Cerebellar nuclear complex (tissue), 1 donor: ENCODE measurements at places on chromosomes 5 and 9.

DNA sequence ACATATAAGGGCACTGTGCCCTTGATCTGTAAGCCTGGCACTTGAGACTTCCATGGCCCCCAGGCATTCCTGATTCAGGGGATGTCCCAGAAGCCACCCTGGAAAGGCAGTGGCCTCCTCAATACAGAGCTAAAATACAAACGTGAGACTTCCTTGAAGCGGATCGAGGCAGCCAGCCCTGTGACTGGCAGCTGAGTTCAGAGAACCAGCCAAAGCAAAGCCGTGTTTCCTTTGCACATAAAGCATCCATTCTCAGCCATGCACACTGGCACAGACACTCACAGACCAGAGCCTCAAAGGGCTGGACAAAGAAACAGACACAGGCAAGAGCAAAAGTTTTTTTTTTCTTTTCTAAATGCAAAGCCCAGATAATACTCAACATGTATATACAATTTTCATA, 18.8 kb upstream of the CPEB4 start:
- DNase-seq, result no peak

DNA sequence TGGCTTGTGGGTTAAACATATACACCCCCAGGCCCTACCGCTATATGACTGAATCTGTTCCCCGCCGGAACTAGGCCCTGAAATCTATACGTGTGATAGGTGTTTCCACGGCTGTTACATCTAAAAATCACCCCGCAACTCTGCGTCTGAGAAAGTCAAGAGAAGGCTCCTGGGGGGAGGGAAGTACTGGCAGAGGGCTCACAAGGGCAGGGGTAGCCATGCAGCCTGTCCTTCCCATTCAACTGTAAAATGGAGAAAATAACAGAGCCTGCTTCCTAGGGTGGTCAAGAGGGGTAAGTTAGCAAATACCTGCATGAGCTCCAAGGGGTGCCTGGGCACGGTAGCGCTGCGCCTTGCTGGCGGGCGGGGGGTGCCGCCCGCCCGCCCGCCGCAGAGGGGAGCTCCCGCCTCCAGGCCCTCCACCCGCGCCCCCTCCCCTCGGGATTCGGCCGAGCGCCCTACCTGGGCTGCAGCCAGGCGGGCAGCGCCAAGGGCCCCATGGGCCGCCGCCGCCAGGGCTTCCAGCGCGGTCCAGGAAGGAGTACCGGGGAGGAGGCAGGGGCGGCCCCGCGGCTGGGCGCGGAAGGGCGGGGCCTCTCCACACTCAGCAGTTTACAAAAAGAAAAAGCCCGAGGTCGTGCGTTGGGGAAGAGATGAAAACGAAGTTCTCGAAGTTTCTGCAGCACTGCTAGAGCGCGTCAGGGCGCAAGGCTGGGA, at the start of gene HACD4:
Gene HACD4, minus strand, starts transcription at position 550 of the 717 bp plus-strand sequence. Its CDS starts 50 bp downstream, at position 500.
- no peak for DNase-seq

GRCh38 chr5:37514946-37515345, 135.8 kb downstream of the WDR70 start:
- no peak for DNase-seq

DNA sequence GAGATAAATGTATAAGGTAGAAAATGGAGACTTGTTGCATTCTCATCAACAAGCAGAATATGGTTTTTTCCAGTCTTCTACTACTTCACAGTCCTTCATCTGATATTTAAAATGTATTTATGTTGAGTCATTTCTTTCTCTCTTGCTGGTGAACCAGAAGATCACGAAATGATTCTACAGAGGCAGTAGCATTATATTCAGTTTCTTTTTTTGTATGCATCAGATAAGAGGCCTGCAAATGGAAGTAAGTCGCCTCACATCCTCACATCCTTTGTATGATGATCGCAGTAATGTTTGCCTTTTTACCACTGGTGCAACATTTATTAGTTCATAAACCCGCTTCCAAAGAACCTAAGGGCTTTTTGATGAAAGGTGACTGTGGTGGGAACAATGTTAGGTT, 22.1 kb upstream of the IL13 start:
- no peak for DNase-seq

GRCh38 chr9:135045928-135046738, 41.3 kb upstream of the OLFM1 start:
- DNase-seq, result no peak

- no peak for DNase-seq
Observed at GRCh38 chr5:99331061-99331460, 402.3 kb upstream of the CHD1 start.

GRCh38 chr9:87405677-87406542, 91.8 kb upstream of the DAPK1 start:
- no peak for DNase-seq

DNA sequence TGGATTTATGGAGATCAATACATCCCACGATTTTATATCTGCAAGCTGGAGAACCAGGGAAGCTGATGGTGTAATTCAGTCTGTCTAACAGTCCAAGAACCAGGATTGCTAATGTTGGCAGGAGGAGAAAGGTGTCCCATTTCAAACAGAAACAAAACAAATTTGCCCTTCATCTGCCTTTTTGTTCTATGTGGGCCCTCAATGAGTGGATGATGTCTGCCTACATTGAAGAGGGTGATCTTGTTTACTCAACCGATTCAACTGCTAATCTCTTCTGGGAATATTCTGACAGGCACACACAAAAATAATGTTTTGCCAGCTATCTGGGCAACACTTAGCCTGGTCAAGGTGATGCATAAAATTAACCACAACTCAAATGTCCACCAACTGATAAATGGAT, 65.1 kb upstream of the IL33 start:
- no peak for DNase-seq

GRCh38 chr5:138725818-138726416, 27.3 kb upstream of the CTNNA1 start:
- no peak for DNase-seq

GRCh38 chr9:112493393-112494137, 6.9 kb downstream of the KIAA1958 start:
- DNase-seq, result no peak

- DNase-seq, result no peak
Observed at GRCh38 chr5:95741458-95741857, 10.3 kb downstream of the RHOBTB3 start.

DNA sequence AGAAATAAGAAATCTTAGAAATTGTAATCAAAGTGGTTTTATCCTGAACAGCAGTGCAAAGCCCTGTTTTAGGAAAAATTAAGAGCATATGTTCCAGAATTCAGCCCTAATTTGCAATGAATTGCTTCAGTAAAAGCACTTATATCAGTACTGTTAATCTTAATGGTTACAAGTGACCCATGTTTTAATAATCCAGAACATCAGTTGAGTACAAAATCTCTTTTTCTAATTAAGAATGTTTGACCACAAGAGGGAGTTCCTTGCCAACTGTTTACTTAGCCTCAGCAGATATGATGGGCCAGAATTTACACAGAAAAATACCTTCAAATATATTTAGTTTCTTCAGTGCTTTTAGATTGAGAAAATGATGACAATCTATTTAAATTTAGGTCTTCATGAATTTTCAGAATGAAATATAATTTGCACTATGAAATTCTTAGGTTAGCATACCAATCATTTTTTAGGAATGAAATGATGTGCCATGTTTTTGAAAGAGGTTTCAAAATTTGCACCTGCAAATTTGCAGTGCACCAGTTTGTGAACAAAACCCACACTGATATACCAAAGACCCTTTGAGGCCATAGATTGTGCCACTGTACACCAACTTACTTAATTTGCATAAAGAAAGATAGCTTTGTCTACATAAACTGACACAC, 926.3 kb upstream of the ARRDC3 start:
- no peak for DNase-seq

- DNase-seq, result no peak
Observed at GRCh38 chr5:90279091-90279490, 130.5 kb downstream of the CETN3 start.

GRCh38 chr5:178644826-178645545, 18.1 kb upstream of the CLK4 start:
- no peak for DNase-seq

DNA sequence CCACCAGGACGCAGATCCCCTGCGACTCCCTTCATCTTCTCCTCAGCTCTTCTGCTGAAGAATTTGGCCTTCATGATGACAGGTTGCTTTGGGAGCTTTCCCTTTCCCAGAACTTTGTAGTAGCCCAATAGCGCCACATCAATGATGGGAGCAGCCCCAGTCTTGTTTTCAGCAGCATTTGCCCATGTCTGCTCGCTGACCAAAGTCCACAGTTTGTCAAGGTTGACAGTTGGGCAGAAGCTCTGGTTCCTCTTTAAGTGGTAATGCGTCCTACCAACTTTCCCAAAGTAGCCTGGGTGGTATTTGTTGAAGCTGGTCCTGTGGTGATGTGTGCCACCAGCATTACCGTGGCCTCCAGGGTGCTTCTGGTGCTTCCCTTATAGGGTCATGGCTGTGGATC, 62.2 kb downstream of the GCNT4 start:
- DNase-seq, result no peak

- DNase-seq, result no peak
Observed at GRCh38 chr5:63687854-63688516, 274.3 kb downstream of the HTR1A start.

DNA sequence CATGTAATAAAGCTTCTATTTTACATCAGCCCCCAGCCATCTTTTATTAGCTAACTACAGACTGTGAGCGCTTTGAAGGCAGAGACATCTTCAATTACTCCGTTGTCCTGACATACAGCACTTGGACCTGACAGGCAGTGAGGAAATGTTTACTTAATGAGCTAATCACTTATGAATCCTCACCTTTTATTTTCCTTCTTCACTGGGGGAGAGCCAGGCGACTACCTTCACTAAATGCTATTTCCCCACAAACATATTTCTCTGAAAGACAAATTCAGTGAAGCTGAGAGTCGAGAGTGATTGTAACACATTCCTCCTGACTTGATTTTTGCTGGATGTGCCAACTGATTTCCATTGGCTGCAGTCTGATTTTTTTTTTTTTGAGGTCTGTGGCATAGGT, 192.1 kb upstream of the CLINT1 start:
- DNase-seq, result no peak

DNA sequence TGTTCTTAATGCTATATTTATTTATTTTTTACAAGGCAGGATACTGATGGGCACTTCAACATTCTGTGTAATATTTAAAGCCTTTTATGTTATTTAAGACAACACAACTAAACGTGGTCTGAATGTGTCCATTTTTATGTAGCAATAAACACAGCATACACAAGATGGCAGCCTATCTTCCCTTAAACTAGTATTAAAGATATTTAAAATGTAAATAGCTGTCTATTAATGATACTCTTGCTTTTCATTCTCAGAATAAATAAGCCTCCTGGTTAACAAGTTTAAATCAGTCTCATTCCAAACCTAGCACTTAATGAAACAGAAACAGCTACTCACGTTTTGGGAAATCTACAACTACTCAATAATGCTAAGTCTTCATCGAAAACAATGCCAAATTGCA, 315.7 kb downstream of the MCTP1 start:
- no peak for DNase-seq

GRCh38 chr5:40089269-40089668, 590.4 kb upstream of the PTGER4 start:
- no peak for DNase-seq

GRCh38 chr5:167546270-167546669, 745.2 kb upstream of the WWC1 start:
- DNase-seq, result no peak

GRCh38 chr5:1099926-1100663, 11.8 kb downstream of the SLC12A7 start:
- no peak for DNase-seq

DNA sequence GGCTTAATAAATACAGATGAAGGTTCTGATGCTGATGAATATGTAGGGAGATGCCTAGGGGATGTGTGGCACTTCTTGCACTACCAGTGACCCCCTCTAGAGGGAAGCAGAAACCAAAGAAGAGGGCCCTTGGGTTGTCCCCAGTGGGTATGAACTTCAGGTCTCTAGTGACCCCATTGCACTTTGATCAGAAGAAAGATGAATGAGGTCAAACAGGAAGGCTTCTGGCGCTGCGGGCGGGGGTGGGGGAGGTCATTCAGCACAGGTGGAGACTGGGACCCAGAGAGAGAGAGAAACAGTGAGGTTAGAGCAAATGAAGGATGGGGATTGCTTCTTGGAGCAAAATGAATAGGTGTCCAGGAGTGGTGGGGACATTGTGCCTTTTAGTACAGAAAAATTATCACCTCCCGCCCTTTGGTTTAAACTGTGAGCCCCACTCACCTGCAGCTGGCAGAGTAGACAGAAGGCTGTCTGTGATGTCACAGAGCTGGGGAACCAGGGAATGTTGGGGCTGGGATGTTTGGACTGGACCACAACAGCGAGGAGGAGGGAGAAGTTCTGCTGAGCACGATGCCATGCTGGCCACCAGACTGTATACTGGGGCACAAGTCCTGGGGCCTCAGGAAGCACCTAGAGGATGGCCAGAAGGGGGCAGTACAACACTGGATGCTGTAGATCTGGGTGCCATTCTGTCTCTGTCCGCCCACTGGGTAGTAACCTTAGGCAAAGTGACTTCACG, at the start of gene TEX48:
Gene TEX48, minus strand, starts transcription at position 599 of the 739 bp plus-strand sequence. CDS start 10,469 bp downstream, outside the sequence.
- no peak for DNase-seq

DNA sequence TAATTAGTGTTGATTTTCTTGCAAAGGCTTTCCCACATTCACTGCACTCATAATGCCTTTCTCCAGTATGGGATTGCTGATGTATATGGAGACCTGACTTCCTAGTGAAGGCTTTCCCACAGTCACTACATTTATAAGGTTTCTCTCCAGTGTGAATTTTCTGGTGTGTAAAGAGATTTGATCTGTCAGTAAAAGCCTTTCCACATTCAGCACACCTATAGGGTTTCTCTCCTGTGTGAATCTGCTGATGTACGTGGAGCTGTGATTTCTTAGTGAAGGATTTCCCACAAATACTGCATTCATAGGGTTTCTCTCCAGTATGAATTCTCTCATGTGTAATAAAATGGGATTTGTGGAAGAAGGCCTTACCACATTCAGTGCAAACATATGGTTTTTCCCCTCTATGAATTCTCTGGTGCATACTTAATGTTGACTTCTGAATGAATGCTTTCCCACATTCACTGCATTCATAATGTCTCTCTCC, 31.1 kb downstream of the ZNF484 start:
- no peak for DNase-seq

GRCh38 chr9:19209188-19209587, 21.3 kb upstream of the DENND4C start:
- no peak for DNase-seq

DNA sequence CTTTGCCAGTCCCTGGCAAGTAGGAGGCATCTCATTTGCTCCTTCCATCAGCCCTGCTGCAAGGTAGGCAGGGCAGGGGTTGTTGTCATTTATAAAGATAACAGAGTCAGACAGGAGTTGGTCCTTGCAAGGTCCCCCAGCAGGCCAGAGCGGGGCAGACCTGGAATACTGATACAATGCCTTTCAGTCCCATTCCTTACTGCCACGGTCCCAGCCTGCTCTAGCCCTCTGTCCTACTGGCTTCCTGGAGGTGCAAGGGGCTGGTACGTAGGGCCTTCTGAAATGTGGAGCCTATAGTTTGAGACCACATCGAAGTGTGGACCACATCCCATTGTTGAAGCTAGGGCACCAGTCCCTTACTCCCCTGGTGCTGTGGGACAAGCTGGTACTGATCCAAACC, 42.8 kb upstream of the PITX1 start:
- DNase-seq, result no peak

DNA sequence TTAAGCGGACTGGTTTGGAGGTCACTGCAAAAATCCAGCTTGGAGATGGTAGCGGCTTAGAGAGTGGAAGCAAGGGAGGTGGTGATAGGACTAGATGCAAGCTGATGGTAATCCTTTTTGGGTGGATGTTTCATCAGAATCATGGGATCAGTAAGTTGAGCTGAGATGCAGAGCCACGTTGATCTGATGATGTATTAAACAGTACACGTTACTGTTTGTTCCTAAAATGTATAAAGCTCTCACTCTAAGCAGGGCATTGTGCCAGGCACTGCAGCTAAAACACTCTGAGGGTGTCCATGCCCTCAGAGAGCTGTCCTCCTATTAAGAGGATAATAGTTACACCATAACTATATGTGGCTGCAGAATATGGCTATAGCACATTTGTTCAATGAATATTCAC, 93.1 kb downstream of the JAKMIP2 start:
- DNase-seq, result no peak
